ENCODE measurements at places on chromosomes 5 and 9. TPM values are rescaled to one million over a fixed set of nuclear protein-coding genes. Genes with fewer than 3 reads are reported as not detected.
A peak's percentile ranks its signal among the peaks of the same experiment; 100 is the strongest.

GRCh38 chr5:79456890-79457583 lies 56.9 kb downstream of the HOMER1 start:
- no peak for DNase-seq

OXCT1 gene
- total RNA-seq: 23.4 TPM

DIPK1B gene
- total RNA-seq: 3.8 TPM

CLIC3 gene
- not detected for total RNA-seq

SPTLC1 gene
- 27.2 TPM for total RNA-seq

DNA sequence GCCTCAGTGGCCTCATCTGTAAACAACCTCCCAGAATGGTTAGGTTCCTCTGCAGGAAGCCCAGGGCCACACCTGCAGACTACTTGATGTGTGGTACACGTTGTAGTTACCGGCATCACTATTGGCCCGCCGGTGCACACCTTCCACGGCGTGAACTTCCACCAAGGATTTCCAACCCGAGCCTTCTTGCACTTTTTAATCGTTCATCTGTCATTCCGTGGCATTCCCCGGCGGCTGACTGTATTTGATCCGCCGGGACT lies 5.3 kb upstream of the TRIM41 start:
- no peak for DNase-seq

DNA sequence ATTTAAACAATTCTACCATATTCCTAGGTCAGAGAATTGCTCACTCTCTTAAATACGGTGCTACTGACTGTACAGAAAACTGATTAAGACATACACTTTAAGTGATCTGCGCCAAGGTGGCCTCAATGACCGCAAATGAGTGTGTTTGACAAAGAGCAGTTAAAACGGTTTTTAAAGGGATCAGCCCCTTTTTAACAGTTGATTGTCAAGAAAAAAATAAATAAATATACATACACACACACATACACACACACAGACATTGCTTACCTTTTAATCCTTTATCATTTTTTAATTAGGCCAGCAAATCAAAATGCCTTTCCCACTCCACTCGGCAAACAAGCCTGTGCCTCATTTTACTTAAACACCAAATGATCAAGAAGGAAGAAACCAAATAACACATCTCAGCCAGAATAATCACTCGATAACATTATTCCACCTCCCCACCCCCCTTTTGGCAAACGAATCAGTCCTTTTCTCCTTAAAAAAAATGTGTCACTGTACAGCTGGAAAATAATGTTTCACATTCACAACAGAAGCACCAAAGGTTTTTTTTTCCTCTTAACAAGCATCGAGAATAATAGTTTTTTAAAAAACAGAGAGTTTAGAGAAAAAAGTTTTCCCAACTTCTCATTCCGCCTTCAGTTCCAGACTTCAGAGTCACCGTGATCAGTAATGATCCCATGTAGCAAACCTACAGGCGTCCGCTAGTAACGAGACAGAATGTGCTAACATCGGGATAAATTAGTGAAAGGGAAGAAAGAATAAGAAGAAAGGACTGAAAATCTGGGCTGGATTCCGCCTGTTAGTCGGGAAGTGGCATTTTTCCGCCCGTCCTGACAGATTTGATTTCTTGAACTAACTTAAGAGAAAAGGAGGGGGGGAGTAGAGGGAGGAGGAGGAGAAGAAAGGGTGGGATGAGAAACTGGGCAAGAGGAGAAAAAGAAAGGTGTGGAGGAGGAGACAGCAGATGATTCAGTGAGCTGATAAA lies at the start of gene ZNF608:
TSS of gene ZNF608 (minus strand) at position 712 of the 988 bp plus-strand sequence. CDS start 1,650 bp downstream, outside the sequence.
- peak; percentile 57 for DNase-seq
